Stimulated activated CD8-positive, alpha-beta memory T cell treated with anti-CD3 and anti-CD28 coated beads, Interleukin-7, amount 100 ng/mL, for 1 hour (primary cell): ENCODE measurements at places on chromosomes 3 and 15.

DNA sequence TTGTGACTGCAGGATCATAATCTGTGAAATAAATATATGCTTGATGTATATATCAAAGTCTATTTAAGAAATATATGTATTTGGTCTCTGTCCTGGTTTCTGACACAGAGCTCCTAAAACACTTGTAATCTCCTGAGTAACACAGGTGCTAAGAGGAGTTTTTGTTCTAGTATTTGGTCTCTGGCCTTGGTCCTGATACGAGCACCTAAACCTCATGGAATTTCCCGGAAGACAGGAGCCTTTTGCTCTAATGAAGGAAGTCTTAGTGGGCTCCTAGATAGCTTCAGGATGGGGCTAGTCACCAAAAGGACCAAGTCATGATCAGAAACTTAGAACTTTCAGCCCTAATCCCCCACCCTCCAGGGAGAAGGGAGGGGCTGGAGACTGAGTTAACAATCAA, 19.2 kb upstream of the MUSTN1 start:
- no peak for DNase-seq

- no peak for DNase-seq
Observed at GRCh38 chr15:64901914-64902313, 9.8 kb upstream of the ANKDD1A start.

- DNase-seq, result no peak
Observed at GRCh38 chr3:143831994-143832393, 16.3 kb downstream of the SLC9A9 start.

GRCh38 chr3:160401291-160402095, 2.0 kb downstream of the SMC4 start:
- no peak for DNase-seq

DNA sequence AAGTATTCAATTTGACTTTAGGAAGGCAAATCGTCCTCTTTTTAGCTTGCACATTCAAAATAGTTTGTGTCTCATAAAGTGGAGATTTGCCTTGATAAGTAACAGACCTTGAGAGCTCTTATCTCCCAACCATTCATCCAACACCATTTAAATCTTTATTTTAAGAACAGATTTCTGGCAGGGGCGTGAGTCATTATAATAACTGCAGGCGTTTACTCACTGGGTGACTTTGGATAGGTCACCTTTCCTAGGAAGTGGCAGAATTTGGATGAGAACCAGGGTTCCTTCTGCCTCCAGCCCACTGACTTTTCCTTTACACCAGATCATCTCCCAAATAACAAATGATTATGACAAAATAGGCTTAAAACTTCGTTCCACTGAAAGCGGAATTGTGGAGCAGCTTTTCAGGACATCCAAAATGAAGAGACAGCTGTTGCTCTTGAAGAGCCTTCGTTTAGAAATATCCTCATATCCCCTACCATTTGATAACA, 5.0 kb downstream of the LMCD1 start:
- no peak for DNase-seq

DNA sequence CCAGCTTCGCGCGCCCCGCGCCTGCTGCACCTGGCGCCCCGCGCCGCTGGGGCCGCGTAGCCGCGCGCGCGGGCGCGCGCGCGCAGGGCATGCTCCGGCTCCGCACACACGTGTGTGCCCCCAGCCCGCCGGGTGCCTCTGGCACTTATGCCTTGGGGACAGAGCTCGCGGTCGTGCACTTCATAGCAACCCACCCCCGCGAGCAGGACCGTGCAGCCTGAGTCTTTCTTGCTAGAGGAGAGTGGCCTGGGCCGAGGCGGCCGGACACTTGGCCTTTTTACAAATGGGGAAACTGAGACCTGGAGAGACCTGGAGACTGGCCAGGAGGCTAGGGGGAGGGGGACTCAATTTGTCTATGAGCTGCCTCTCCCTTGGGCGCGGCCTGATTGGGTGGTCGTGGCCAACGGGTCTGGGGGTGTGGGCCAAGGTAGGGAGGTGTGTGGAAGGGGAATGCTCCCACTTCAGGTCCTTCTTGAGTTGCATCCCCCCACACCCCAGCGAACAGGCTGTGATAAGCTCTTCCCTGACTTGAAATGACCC, 562 bp downstream of the NBEAL2 start:
- no peak for DNase-seq

DNA sequence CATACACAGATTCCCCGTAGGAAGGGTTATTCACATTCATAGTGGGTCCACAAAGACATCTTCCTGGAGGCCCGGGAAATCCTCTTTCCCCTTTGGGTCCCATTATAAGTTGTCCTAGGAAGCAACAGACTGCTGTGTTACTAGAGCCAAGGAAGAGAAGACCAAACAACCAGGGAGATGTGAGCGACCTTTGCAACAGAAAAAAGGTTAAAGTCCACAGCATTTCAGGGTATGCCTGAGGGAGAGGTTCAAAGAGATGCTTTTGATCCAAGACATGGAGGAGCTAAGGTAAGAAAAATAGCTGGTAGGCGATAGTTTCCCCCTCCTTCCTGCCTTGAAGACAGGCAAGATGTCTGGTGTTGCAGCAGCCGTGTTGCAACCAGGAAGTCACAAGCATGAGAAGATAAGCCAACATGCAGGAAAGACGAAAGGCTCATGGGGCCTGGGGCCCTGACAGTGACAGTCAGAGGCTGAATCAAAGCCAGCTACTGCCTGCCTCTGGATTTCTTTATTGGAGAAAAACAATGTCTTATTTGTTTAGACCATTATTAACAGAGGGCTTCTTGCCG, 30.9 kb downstream of the EAF1 start:
- no peak for DNase-seq

DNA sequence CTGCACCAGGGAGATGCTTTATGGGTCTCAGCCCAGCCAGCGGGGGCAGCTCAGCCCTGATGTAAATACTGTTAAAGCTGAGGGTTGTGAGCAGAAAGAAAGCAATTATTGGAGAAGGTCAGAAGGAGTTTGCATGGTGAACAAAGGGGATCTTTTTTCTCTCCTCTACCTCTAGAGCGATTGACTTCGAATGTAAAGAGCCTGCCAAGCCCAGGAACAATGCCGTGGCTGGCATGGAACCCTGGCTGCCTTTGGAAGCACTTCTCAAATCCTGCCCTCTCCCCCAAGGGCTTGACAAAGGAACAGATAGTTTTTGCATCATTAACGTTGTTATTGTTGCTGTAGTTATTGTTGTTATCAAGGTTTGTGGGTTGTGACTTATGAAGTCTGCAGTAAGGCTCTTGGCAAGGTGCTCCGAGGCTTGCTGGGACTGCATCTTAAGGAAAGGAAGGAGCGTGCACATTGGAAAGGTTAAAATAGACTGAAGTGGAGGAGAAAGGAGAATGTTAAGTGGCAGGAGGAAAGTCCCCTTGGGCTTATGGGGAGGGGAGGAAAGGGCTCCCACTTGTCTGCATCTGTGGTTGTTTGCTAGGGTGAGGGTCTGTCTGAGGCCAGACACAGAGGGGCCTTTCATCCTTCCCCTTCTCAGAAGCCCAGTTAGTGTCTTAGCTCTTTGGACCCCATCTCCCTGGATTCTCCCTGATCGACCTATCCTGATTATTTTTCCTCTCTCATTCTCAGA, 16.7 kb downstream of the PDIA5 start:
- no peak for DNase-seq

- DNase-seq, result no peak
Observed at GRCh38 chr15:90200534-90201129, 498 bp upstream of the SEMA4B start.

DNA sequence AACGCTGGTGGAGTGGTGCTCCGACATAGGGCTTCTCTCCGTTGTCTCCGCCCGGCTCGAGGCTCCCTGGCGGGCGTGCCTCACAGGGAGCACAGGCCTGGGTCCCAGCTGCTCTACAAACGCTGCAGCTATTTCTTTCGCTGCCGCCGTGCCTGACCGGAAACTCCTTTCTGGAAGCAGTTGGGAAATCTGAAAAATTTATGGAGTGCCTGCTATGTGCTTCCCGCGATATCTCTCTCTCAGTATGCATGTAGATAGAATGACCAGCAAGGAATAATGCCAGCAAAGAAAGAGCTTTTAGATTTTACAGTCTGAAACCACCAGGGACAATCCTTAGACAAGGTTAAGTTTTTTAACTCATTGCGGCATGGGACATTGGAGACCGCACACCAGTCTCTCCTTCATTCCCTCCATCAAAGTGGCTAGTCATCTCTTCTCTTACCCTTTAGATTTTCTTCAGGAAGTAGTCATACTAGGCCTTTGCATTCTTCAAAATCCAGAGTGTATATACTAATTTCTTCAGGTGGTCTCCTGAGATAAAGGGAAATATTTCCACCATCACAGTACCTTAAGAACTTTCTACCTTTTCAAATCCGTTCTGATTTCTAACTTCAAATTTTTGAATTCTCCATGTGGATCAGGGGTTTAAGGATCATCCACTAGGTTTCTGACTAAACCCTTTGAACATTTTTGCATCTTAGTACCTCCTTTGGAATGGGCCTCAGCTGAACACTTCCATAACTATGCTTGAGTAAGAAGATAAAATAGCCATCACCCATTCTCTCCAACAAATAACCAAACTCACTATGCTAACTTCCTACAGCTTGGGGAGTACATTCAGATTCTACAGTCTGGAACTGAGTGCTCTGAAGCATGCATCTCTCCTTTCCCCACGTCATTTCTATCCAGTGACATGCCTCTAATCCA, 1.1 kb upstream of the NPHP3 start:
- no peak for DNase-seq

DNA sequence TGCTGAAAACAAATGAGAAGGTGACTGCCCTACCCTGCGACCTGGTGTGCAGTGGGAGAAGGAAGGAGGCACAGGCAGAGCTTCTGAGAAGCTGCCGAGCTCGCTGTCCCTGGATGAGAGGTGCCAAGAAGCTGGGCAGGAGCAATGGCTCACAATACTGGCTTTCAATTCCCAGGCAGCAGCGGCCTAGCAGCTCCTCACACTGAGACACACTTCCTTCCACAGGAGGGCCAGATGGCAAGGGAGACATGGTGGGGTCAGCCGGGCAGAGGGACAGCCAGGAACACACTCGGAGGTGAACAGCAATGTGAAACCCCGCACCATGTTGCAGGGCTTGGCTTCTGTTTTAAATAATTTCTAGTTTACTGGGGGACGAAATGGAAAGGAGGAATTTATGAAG, 314.6 kb downstream of the EPHB1 start:
- DNase-seq, result no peak

GRCh38 chr3:108602935-108603294, 13.4 kb downstream of the DZIP3 start:
- DNase-seq, result no peak

GRCh38 chr15:80072285-80072994, 13.0 kb downstream of the ZFAND6 start:
- no peak for DNase-seq

- DNase-seq, result peak; percentile 1
Observed at GRCh38 chr15:56821721-56822425, 88.6 kb upstream of the ZNF280D start.

DNA sequence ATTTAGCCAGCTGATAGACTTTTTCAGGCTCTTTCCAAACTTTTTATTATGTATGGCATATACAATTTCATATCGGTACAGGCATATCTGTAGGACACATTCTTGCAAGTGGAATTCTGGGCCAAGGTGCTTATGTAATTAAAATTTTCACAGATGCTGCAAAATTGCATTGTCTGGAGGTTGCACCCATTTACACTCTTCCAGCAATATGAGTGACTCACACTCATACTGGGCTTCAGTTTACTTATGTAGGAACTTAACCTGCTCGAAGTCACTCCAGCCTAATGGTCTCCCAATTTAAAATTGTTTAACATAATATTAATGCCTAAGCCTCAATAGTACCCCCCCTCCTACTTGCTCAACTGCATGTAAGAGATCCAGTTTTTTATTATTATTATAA, 11.2 kb upstream of the SEC62 start:
- DNase-seq, result no peak

DNA sequence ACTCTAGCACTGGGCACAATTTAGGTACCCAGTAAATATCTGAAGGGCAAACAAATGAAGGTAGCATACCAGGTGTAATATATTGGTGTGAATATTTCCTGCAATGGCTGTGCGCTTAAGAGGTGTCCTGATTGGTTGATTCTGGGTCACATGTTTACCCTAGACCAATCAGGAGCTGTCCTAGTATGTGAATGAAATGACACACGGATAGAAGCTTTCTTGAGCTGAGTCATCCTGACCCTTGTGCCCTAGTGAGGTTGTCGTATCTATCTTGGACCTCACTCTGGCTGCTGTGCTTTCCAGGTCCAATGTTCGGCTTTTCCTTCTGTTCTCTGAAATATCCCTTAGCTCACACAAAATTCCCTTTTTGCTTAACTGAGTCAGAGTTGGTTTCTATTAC, 58.1 kb upstream of the FOXP1 start:
- DNase-seq, result no peak

DNA sequence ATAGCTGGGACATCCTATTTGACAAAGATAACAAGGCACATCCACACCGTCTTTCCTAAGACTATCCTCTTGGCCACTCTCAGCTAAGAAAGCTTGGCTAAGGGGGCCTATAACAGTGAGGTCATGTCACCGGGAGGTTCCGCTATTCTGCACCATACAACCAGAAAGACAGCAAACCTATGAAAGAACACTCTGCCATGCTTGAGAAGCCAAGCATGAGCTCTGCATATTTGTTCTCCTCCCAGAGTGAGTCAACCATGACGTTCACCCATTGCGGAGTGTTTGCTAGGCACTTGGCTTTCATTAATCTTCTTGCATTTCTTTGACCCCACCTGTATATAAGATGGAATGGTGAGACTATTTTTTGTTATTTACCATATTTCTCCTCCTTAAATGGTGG, 141.2 kb downstream of the GMNC start:
- no peak for DNase-seq

DNA sequence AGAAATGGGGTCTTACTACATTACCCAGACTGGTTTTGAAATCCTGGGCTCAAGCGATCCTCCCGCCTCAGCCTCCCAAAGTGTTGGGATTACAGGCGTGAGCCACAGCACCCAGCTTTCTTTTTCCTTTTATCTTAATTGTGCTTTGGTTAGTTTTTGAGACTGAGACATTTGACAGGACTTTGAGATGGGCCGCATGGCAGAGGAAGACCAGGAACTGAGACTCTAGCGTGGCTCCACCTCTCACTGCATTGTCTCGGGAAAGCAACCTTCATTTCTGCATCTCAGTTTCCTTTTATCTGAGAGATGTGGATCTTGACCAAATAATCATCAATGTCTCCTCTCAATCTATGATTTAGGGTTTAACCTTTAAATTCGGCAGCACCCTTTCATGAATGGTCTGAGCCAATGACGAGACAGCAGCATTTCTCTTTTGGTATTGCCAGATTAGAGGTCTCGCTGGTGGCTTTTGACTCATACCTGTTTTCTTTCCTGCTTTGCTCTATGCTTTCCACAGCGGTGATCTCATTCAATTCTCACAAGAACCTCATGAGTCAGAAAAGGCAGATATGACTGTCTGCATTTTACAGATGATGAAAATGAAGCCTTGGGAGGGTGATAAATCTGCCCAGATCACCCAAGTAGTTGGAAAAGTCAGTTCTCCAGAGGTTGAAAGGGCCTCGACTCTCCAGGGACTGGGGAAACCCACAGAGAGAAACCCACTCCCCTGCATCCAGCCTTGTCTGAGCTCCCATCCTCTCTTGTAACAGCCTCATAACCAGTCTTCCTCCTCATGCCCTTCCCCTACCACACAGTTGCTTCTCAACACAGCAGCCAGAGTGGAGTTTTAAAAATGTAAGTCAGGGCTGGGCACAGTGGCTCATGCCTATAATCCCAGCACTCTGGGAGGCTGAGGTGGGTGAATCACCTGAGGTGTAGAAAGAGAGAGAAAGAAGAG, 84.8 kb upstream of the FOXB1 start:
- DNase-seq, result no peak
